ENCODE measurements at places on chromosomes 13 and 19.

DNA sequence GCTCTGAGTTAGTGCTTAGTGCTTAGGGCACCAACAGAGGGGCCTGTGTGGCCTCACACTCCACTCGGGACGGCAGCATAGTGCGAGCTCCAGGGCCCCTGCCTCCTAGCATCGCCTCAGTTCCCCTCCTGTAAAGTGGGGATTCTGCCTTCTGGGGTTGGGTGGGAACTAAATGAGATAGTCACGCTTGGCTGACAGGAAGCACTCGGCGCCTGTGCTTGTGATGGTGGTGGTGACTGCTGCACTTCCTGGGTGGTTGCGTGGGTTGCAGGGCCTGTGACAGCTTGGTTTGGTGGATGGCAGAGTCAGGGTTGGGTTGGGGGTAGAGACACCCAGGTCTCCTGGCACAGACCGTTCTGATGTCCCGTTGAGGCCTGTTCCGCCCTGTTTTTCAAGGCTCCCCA lies 7.7 kb downstream of the PLEKHF1 start:
- DNase-seq, result no peak

- no peak for DNase-seq
Observed at GRCh38 chr13:44523146-44524015, 52.7 kb downstream of the TSC22D1 start.

- DNase-seq, result peak; percentile 44
Observed at GRCh38 chr19:54179921-54180461, 7.0 kb upstream of the TMC4 start.

DNA sequence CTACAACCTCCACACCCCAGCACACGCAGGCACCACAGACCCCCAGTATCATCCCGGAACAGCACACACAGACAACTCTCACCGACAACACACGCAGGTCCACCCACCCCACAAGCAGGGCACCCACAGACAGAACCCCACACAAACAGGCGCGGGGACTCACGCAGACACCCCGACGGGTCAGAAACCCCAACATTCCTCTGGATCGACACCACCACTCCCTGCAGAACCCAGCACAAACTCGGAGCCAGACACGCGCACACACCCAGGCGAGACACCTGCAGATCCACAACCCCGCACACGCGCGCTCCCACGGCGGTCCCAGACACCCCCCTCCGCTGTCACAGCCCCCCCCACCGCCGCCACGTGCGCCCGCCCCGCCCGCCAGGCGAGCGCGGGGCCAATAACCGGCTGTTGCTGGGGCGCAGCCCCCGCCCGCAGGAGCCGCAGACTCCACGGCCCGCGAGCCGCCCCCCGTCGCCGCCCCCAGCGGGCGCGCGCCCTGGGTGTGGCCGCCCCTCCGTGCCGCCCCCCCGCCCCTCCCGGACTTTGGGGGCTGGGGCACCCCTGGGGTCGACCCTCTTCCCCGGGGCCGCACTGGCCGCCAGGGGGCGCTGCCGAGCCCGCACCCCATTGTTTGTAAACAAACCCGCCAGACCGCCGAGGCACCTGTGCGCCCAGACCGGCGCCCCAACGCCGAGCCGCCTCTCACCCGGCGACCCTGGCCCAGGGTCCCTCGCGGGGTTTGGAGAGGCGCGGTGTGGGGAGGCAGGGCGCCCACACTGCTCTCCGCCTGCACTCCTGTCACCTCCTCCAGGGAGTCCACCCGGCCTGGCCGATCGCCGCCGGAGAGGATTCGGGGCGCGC lies 712 bp downstream of the BBC3 start:
- no peak for DNase-seq

GRCh38 chr13:76656500-76656899 lies 229.7 kb downstream of the KCTD12 start:
- DNase-seq, result no peak

DNA sequence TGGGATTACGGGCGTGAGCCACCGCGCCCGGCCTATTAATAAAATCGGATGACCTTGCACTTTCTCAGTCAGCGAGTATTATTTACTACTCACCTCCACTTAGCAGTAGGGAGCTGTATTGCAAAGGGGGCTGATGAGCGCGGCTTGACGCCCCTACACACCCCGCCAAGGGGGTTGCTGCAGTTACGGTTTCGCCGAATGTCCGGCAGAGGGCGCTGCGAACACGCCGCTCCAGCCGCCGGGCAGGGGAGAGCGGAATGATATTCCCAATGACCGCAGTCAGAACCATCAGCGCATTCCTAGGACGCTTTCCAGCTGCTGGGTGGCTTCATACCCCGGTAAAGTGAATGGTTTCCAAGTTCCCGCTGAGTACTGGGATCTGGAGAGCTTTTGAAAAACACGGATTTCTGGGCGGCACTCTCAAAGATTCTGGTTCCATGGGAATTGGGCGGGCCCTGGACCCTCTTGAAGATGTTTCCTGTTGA lies 30.0 kb upstream of the TPT1 start:
- no peak for DNase-seq

DNA sequence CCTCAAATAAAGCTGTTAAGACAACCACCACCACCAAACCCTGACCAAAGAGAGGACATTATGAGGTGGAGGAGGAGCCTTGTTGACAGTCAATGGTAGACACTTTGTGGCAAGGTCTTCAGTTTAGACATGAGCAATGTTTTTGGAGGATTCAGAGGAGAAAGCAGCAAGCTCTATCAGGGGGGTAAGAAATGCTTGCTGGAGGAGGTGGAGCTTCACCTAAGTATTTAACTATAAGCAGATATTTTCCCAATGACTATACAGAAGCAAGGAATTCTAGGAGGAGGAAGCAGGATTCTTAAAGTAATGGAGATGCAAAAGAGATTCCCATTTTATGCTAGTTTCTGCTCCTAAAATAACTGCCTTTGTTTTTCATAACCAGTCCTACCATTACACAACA lies 74.2 kb downstream of the TRPC4 start:
- no peak for DNase-seq

GRCh38 chr19:31214997-31215396 lies 134.2 kb downstream of the TSHZ3 start:
- DNase-seq, result no peak

DNA sequence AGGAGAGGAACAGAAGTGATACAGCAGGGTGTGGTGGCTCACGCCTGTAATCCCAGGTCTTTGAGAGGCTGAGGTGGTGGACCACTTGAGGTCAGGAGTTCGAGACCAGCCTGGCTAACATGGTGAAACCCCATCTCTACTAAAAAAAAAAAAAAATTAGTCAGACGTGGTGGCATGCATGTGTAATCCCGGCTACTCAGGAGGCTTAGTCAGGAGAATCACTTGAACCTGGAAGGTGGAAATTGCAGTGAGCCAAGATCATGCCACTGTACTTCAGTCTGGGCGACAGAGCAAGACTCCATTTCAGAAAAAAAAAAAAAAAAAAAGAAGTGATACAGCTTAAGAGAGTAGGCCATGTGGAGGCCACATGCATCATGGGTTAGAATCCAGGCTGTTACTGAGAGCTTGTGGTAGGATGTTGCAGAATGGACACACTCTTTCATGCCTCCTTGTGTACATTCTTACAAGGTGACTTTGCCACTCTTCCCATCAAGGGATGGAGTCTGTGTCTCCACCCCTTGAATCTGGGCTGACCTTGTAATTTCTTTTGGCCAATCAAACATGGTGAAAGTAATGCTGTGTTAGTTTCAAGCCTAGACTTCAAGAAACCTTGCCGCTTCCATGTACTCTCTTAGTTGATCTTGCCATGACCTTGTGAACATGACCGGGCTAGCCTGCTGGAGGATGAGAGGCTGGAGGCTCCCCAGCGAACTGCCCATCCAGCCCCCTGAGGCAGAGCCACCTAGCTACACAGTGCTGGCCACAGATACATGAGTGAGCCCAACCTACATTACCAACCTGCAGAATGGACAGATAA lies 12.3 kb downstream of the FAM187B start:
- no peak for DNase-seq

- DNase-seq, result no peak
Observed at GRCh38 chr19:35774274-35775045, 904 bp upstream of the ARHGAP33 start.

GRCh38 chr13:107373551-107373950 lies 805.6 kb upstream of the ARGLU1 start:
- DNase-seq, result peak; percentile 41

Data from NCI-H2107 (cell line).